NCI-H2029 treated with DMSO at 0.1 percent for 48 hours (cell line): ENCODE measurements at places on chromosomes 11 and 22.

DNA sequence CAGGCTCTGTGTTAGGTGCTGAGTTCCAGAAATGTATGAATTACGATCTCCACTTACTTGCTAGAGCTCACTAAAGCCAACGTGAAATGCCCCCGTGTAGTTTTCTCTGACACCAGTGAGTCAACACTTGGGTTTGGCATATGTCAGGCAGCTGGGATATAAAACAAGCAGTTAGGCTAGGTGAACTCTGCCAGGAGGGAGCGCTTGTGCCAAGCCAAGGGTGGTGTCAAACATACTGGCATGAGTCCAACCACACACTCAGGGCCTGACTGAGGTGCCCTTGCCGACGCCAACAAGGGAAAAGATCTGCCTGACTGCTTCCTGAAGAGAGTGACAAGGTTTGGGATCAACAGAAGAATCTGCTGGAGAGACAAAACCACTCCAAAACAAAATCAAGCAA, 167.8 kb upstream of the NARS2 start:
- peak; percentile 99 for DNase-seq

DNA sequence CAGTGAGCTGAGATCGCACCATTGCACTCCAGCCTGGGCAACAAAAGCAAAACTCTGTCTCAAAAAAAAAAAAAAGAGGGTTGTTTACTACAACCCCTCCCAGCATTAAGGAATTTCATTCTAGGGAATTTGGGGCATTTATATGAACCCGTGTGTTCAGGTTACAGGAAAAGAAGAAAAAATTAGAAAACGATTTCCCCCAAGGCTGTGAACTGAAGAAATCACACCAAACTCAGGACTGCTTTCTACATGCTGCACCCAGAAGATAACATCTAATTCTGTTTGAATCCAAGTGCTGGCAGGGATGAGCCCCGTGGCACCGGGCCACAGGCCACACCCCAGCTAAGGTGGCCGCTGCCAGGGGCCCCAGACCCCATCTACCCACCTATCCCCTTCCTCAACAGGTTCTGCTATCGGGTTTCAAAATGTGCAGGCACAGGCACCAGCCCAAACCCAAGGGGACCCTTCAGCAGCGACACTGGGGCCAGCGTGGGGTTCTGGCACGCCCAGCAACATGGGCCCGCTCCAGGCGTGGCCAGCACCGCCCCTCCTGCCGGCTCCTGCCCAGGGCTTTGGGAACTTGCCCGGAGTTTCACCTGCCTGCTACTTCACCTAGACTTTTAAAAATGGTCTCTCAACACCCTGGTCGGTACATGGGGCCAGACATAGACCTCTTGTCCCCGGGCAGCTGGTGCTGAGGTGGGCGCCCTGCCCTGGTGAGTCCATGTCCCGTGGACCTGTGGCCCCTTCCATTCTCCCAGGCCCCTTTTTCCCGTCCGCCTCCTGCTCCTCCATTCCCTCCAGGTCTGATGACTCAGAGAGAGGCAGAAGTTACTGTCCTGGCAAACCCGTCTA, 11.8 kb downstream of the CELSR1 start:
- DNase-seq: no peak

- DNase-seq: no peak
Observed at GRCh38 chr11:78886616-78887015, 312.0 kb upstream of the NARS2 start.

GRCh38 chr11:46855167-46855566, 9.1 kb upstream of the CKAP5 start:
- DNase-seq: no peak

DNA sequence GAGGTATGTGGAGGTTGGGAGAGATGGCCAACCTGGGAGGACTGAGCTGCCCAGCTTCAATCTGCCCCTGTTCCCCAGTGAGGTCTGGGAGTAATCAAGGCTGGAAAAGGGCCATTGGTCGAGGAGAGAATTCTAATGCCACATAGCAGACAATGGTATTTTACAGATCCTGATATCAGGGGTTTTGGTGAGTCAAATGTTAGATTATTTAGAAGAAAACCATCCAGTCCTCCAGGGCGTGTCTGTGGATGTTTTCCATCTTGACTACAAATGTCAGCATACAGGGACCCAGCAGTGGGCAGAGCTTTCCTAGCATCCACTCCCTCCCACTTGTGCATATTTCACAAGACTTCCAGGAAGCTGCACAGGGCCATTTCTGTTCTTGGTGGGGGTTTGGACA, 107.9 kb downstream of the SCN3B start:
- DNase-seq: no peak

GRCh38 chr11:91243051-91243450, 981.6 kb upstream of the FAT3 start:
- DNase-seq: no peak

- DNase-seq: no peak
Observed at GRCh38 chr11:1480191-1480554, 6.4 kb downstream of the MOB2 start.

GRCh38 chr11:88414981-88415413, 77.5 kb upstream of the CTSC start:
- peak; percentile 17 for DNase-seq

- DNase-seq: no peak
Observed at GRCh38 chr22:43956805-43957463, 1.7 kb downstream of the SAMM50 start.

- no peak for DNase-seq
Observed at GRCh38 chr11:73980001-73980961, 2.4 kb downstream of the UCP2 start.

GRCh38 chr11:82842019-82842418, 58.2 kb downstream of the PRCP start:
- DNase-seq: no peak

DNA sequence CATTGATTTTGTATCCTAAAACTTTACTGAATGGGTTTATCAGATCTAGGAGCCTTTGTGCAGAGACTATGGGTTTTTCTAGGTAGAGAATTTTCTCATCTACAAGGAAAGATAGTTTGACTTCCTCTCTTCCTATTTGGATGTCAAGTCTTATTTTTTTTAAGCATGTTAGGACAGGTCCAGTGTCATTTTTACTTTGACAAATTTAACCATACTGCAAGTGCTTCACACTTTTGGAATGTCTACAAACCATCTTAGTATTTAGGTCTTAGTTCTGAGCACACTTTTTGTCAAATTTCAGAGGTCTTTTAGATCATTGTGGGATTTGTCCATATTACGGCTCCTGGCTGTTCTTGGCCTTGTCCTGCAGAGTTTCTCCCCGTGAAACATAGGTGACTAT, 715.2 kb upstream of the RAG2 start:
- DNase-seq: no peak

GRCh38 chr11:99188221-99188620, 167.5 kb downstream of the CNTN5 start:
- DNase-seq: no peak

DNA sequence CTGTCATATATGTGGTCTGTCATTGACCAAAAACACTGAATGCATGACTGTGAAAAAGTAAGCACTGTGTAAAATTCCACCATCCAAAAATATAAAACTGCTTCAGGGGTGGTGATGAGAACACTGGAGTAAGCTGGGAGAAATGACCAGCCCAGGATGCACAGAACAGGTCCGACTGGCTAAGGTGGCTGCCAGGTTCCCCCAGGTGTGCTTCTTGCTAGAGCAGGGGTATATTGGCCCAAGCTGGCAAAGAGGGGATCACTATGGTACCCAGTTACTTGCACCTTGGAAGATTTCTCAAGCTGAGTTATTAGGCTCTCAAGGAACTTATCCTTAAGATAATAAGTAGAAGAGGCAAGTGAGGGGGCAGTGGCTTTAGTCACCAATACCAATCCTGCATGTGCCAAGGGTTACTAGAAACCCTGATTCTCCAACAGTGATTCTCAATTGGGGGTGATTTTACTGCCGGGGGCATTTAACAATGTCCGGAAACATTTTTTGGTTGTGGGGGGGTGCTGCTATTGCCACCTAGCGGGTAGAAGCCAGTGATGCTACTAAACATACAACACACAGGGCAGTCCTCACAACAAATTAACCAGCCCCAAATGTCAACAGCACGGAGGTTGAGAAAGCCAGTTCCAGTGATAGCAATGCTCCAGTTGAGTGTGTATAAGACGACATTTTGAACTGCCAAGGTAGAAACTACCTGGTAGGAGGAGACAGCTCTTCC, 15.7 kb downstream of the SNU13 start:
- no peak for DNase-seq

DNA sequence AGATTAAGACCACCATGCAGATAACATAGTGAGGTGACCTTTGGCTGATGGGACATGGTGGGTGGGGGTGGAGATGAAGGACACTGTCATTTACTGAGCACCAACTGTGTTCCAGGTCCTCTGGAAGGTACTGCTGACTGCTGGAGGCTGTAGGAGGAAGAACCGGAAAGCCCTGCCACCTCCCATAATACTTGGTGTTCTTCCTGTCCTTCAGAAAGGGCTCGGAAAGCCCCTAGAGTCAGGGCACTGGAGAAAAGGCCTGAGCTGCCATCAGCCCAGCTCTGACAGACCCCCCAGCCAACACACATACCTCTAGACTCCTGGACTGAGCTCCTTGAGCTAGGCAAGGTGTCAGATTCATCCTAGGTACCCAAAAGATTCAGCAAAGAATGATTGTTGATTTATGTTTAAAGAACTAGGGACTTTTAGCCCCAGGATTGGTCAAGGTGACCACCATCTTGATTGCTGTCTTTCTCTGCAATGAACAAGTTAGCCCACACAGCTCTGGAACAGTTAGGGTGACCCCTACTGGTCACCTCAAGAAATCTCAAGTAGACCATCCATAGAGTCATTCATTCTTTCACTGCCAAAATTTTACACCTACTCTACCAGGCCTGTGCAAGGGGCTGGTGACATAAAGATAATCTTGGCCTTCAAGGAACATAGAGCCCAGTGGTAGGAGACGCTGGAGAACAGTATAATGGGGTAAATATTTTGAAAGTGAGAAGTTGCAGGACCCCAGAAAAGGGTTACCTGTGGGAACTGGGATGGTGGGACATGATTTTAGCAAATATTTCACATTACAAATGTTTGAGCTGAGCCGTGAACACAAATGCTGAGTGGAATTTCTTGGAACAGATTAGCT, 39.4 kb downstream of the IRAG1 start:
- peak; percentile 53 for DNase-seq

- no peak for DNase-seq
Observed at GRCh38 chr11:125102510-125102909, 8.9 kb downstream of the TMEM218 start.

DNA sequence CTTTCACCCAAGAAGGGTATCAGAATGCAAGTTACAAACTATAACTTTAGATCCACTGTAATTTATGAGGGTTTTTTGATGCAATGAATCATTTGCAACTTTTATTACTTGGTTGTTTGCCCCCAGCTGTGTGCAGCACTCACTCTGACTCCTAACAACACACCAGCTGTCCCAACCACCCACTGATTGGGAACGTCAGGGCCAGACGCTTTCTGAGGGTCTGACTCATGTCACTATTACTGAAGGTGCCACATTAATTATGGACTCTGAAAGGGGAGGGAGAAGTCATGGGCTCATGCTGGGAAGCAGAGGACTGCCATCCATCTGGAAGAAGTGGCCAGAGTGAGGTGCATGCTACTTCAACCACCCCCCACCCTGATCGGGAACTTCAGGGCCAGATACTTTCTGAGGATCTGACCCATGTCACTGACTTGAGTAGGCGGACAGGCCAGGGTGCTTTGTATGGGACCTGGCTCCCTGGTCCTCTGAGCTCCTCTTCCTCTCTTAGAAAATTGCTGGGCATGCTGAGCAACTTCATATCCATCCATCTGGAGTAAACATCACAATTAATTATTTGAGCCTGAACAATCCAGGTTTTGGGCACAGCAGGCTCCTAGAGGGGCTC, 44.9 kb upstream of the DRD2 start:
- DNase-seq: no peak

GRCh38 chr22:47724030-47724429, 961.6 kb downstream of the TBC1D22A start:
- DNase-seq: no peak

DNA sequence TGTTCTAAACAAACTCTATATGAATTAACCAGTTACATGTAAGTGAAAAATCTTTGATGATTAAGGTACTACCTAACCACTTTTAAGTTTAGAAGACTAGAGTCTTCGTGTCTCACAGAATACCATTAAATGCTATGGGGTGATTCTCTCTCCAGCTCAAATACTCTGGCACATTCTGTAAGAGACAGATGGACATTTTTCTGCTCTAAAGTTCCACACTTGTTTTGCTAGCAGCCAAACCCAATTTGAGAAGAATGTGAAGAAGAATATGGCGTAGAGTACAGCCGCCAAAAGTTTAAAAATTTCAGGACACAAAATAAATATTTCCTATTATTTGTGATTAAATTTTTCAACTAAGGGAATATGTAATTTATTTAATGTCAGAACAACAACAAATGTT, 339.1 kb downstream of the GUCY1A2 start:
- no peak for DNase-seq

- DNase-seq: no peak
Observed at GRCh38 chr11:59062602-59063529, 23.2 kb upstream of the GLYATL1B start.

- DNase-seq: no peak
Observed at GRCh38 chr22:50015451-50016307, 3.1 kb upstream of the IL17REL start.

DNA sequence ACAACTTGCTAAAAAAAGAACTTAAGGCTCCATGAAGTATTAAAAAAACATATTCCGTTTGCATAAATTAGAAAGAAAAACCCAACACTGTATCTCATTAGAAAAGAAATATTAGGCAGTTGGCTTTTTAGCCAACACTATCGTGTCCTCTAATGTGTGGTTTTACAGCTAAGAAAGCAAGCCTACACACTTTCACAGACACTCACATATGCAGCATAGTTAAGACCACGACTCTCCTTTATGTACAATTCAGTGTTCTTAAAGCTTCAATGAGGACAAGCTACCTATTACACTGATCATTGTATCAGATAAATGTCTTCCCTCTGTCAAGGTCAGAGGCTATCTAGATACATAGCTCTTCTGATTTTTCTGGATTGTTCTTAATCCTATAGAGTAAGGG, 80.1 kb downstream of the PICALM start:
- DNase-seq: no peak
